ENCODE measurements at places on chromosomes 5 and 9.

DNA sequence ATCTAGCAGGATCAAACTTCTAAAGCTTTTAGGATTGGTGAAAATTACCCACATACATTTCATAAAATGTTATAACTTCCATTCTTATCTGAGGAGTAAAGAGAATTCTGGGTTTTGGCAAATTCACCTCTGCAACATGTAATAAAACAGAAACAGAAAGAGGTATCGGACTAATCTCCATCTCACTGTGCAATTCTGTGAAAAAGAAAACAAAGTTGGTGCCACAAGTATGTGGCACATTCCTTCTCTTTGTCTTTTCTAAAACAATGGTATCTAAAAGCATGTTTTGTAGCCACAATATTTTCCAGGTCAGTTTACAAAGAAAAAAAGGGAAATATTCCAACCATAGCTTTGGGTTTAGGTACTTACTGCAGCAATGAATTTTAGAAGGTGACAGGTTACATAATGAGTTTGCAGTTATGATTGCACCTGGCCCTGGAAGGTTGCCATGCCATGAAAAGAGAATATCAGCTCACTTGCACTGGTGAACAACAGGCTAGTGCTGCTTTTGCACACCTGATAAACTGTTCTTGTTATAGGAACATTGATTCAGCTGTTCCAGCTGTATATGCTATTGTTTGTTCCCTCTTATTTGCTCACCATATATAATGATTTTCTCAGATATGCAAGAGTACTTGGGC is 491.3 kb upstream of the MEF2C start:
- DNase-seq: no peak

- no peak for DNase-seq
Observed at GRCh38 chr5:141617682-141618029, 1.1 kb downstream of the DIAPH1 start.

- DNase-seq: no peak
Observed at GRCh38 chr5:111685969-111686368, 71.0 kb downstream of the NREP start.

DNA sequence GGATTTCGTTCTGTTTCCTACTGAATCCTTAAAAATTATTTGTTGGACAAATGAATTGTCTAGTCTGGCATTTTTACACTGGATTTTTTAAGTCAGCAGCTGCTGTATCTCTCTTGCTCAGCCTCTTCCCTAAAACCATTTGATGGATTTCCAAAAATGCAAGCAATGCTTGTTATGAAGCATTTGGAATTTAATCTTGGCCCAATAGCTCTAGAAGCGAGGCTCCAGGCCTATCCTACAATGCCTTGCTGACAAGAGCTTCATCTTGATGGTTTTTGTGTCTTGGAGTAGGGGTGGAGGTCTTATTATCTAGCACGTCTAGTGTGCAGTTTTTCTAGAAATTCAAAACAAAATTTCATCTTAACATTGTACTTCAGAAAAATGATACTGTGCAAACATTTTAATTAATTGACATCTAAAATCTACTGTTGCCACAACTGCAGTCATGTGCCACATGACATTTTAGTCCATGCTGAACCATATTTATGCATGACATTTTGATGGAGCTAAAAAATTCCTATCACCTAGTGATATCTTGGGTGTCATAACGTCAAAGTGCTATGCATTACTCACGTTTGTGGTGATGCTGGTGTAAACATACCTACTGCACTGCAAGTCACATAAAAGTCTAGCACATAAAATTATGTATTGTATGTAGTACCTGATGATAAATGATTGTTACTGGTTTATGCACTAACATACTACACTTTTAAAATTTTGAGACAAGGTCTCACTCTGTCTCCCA is 5.9 kb upstream of the RAD23B start:
- DNase-seq: no peak

- DNase-seq: no peak
Observed at GRCh38 chr5:50807661-50808060, 141.2 kb downstream of the PARP8 start.

DNA sequence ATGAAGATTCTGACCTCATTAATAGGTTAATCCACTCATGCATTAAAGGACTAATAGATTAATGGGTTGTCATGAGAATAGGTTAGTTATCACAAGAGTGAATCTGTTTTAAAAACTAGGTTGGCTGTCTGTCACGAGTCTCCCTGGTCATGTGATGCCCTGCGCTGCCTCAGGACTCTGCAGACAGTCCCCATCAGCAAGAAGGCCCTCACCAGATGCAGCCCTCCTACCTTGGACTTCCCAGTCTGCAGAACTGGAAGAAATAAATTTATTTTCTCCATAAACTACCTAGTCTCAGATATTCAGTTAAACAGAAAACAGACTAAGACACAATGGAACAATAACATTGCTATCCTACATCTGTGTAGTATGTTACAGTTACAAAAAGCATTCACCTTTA is 227.4 kb downstream of the ASTN2 start:
- no peak for DNase-seq

DNA sequence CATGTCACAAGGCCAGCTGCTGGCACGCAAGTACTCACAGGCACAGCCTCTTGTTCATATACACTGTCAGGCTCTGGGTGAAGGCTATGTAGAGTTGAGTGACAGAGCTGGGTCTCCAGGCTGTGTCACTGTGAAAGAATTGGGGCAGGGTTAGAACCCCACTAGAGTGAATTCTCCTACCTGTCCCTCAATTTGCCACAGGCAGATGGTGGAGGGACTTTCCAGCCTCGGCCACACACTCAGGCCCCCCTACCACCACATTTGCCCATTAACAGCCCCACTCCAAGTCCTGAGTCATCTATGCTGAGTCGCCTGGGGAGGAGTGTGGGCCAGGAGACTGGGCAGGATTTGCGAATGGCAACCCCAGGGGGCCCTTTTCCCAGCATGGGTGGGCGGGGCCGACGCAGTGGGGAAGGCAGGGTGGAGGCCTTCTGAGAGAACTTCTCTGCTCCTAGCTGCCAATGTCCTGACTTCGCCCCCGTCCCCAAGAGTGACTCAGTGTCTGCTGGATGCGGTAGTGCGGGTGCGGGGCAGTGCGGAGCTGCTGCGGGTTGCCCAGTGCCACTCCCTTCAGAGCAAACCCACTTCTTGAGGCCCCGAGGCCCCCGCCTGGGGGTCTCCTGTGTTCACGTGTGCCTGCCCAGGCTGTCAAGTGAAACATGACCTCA is 50.3 kb upstream of the PSD2 start:
- no peak for DNase-seq

DNA sequence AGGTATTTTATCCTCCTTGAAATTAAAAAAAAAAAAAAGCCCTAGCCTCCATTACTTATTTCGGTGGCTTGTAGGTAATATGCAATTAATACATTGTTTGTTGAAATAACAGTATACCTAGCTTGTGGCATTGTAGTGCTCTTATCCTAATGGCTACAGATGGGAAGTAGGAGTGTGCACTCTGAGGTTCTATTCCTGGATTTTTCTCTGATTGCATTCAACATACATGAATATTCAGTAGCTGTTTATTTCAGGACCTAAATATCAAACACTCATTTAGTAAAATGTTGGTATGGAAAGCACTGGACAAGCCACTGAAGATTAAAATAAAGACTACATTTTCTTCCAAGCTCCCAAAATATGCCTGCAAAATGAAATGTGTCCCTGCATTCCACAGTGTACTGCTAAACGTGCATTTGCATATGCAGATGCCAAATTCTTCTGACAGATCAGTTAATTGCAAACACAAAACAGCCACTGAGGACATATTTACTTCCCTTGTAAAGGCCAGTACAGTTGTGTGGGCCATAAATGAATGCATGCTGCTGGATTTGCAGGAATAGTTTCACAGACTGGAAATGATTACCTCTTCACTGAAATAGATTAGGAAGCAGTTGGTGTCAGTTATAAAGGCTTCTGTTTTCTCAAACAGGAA is 826.1 kb downstream of the PRELID2 start:
- no peak for DNase-seq

DNA sequence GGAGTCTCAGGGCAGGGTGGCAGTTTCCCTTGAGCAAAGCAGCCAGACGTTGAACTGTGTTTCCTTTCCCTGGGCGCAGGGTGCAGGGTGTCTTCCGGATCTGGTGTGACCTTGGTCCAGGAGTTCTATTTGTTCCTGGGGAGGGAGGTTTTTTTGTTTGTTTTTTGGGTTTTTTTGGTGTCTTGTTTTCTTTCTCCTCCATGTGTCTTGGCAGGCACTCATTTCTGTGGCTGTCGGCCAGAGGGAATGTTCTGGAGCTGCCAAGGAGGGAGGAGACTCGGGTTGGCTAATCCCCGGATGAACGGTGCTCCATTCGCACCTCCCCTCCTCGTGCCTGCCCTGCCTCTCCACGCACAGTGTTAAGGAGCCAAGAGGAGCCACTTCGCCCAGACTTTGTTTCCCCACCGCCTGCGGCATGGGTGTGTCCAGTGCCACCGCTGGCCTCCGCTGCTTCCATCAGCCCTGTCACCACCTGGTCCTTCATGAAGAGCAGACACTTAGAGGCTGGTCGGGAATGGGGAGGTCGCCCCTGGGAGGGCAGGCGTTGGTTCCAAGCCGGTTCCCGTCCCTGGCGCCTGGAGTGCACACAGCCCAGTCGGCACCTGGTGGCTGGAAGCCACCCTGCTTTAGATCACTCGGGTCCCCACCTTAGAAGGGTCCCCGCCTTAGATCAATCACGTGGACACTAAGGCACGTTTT is 3.5 kb upstream of the PHYHD1 start:
- DNase-seq: no peak

GRCh38 chr5:99061711-99062110 is 132.9 kb upstream of the CHD1 start:
- no peak for DNase-seq

DNA sequence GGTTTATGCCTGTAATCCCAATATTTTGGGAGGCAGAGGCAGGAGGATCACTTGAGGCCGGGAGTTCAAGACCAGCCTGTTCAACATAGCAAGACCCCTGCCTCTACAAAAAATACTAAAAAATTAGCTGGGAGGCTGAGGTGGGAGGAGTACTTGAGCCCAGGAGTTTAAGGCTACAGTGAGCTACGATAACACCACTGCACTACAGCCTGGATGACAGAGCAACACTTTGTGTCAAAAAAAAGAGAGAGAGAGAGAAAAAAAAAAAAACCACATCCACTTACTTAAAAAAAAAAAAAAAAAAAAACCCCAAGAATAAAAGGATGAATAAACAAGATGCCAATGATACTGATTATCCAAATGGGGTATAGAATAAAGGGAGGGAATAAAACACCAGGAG is 14.4 kb downstream of the CARNMT1 start:
- DNase-seq: no peak

- DNase-seq: no peak
Observed at GRCh38 chr5:119354537-119355243, 1.1 kb upstream of the TNFAIP8 start.

DNA sequence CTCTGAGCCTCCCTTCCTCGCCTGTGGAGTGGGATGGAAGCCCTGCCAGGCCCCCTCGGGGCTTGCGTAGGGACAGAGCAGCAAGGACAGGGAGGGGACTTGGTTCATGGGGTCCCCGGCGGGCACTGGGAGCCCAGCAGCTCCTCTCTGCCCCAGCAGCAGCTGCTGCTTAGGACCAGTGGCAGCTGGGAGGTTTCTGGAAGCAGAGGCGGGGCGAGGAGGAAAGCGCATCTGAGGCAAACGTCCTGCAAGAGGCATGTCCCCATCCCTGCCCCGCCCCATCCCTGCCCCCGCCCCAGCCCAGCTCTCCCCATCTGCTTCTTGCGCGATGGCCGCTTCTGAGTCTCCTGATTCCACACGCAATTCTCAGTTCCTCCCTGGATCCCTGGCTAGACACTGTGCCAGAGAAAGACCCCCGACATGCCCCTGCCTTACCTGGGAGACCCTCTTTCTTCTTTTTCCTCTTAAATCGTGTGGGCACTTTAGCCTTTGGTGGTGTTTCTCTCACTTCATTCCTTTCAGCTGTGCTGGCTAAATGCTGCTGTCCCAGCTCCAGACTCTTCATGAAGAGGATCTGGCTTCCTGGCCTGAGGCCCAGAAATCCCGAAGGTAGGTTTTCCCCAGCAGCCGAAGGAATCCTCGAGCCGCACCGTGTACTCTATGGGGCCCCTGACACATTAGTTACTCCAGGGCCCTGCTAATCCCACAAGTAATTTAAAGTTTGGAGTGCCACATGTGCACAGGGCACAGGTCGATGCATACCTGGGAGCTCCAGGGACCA is 4.4 kb upstream of the OR2S2 start:
- DNase-seq: no peak

DNA sequence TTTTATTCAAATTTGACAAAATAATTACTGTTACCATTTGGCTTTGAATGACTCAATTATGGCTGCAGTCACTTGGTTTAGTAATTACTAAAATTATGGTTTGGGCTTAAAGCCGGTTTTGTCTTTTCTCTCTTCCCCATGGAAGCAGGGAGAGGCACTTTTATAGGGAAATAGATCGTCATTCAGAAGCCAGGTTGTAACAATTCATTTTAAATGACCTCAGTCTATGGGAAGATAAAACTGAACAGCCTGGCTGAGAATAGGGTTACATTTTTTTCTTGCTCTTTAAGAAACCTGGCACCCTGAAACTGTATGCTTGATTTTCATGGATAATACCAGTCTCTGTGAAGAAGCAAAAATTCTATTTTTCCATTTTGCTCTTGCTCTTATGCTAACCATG is 169.8 kb downstream of the SMC2 start:
- no peak for DNase-seq

GRCh38 chr9:95670122-95670521 is 153.4 kb upstream of the PTCH1 start:
- no peak for DNase-seq

GRCh38 chr9:34771007-34771406 is 61.1 kb upstream of the CCL21 start:
- no peak for DNase-seq

Data from NCI-H1436 treated with DMSO at 0.1 percent for 48 hours (cell line).